ENCODE measurements at places on chromosomes 3 and 15.

GRCh38 chr3:172057059-172057458, 17.7 kb downstream of the FNDC3B start:
- DNase-seq, result peak; percentile 45

DNA sequence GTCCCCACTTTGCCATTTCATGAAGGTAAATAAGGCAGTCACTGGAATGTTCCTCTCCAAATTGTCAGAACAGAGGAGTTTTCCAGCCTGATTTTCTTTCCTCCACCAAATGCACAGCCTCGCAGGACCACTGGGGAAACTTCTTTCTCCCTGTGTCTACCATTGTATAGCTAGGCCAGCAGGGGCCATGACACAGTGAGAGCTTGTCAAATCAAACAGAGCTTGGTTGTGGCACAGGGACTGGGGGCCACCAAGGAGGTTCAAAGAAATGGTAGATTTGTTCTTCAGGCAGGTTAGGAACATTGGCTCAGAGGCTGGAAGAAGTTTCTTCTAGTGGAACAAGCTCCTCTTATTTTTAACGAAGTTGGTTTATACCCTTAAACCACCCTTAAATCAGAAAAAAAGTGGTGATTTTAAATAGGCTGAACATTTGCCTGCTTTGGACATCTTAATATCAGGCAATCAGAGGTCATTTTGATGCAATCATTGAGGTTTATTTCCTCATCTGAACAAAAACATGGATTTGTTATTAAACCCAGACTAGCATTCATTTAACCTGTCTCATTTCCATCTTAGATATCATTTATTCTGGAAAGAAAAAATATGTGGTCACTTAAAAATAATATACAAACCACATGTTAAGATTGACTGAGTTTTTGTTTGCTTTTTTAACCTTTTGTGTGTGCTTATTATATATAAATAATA, 105.6 kb downstream of the GTPBP8 start:
- no peak for DNase-seq

DNA sequence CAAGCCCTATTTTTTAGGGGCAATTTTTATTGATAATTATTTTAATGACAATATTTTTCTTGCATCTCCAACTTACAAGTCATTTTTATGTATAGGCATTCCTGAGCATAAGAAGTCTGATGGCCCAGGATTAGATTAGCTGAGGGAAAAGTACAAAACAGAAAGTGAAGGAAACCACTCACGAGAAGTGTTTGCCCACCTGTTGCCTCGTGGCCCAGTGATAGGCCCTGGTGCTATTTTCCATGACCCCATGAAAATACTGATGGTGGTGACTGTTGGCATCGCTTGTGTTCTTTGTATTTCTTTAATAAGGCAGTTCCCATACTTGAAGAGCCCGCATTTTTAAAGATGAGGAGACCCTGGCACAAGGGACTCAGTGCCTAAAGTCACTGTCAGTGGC, 7.9 kb upstream of the LMCD1 start:
- no peak for DNase-seq

DNA sequence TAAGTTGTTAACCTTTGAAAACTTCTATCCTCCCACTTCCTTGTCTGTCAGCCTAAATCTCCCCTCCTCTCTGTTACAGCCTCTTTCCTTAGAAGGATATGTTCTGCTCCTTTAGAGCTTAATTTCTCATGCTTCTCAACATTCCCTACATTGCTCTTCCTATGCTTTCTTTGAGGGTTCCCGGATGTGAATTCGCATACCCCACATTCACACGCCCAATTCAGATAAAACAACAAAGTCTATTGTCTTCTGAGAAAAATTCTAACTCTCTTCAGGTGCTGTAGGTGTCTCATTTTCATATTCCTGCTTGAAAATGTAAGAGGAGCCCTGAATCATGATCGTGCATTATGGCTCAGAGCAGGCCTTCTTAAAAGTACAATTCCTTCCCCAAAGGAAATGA, 171.8 kb upstream of the DPH6 start:
- DNase-seq, result no peak

DNA sequence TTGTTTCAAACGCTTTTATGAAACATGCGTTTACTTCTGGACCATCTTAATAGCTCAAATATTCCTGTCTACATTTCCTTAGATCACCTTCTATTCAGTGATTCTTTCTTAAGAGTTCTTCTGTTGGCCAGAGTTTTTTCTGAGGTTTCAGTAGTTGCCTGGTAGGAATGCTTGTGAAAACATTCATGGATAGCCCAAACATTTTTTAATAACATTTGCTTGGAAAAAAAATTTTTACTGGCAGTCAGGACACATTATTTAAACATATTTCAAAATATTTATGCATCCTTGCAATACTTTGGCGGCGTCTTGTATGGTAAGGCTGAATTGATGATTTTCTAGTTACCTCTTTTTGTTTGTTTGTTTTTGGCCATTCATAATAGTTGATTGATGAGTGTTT, 47.4 kb upstream of the ZBTB20 start:
- DNase-seq, result no peak

DNA sequence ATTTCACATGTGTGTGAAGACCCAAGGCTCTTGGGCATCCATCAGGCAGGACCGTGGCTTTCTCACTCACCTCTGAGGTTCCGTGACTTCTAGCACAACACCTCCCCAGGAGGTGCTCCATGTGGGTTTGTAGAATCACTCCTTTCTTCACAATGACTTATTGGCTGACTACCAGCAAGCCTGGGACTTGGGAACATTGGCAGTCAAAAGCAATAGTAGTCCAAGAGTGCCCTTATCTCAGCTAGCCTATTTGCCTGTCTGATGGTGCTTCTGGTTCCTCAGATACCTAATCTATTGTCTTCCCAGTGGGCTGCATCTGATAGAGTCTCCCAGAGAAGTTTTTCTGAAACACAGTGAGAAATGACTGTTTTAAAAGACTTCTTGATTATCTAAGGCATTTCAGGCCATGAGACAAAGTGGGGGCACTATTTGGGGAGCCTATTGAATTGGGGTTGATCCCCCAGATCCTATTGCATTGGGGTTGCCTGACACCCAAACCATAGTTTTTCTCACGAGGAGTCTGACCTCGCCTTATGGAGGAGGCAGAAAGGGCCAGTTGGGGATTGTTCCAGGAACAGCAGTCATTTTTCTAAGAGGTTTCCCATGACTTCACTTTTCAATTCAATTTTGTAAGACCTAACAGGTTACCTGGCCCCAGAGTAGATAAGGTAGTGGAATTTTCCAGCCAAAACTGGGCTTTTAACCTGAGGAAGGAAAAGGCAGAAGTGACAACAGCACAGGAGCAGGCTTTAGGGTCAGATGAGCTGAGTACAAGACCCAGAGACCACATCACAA, 88.0 kb downstream of the CYP19A1 start:
- no peak for DNase-seq

GRCh38 chr3:38662544-38662943, 13.1 kb upstream of the SCN5A start:
- no peak for DNase-seq

DNA sequence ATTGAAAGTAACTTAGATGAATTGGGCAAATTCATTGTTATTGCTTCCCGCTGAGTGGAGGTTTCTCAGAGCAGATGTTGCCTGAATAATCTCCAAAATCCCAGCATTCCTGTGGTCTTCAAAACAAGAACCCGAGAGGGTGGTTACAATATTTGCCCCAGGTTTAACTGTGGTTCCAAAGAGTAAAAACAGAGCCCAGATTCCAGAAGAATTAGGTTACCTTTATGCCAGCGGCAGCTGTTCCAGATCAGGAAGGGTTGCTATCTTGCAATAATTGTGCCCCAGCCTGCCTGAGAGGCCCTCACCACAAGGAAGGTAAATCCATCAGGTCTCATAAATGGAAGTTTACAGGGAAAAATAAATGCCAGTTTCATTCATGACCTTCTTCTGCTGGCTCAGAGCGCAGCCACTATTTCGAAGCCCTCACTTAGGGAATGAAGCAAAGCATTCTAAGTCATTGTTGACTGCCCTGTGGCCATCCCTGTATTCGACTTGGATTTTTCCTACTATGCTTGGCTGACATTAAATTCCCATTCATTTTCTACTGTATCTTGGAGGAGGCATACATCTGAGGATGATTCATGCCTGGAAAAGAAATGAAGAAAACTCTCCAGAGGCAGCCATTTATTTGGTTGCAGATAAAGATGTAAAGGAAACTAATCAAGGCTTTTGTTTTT, 54.6 kb downstream of the SSUH2 start:
- no peak for DNase-seq

DNA sequence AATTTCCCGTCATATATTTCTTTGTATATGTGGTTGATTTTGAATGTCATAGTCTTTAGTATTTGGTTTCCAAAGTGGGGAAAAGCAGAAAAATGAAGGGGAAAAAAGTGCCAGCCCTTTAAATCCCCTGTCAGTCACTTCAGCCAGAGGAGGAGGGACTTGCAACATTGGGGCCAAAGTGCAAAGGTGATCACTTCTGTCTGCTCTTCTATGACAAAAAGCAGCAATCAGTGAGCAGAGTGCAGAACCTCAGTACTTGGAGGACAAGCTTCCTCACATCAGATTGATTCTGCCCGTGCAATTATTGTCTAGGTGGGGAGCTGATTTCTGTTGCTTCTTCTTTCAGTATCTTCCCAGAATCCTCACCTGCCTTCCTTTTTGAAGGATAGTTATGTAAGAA, 60.0 kb downstream of the STT3B start:
- no peak for DNase-seq

GRCh38 chr3:128794067-128794768, 68.2 kb downstream of the RAB7A start:
- no peak for DNase-seq

- no peak for DNase-seq
Measured at GRCh38 chr3:67324554-67324953, 326.4 kb downstream of the KBTBD8 start.

DNA sequence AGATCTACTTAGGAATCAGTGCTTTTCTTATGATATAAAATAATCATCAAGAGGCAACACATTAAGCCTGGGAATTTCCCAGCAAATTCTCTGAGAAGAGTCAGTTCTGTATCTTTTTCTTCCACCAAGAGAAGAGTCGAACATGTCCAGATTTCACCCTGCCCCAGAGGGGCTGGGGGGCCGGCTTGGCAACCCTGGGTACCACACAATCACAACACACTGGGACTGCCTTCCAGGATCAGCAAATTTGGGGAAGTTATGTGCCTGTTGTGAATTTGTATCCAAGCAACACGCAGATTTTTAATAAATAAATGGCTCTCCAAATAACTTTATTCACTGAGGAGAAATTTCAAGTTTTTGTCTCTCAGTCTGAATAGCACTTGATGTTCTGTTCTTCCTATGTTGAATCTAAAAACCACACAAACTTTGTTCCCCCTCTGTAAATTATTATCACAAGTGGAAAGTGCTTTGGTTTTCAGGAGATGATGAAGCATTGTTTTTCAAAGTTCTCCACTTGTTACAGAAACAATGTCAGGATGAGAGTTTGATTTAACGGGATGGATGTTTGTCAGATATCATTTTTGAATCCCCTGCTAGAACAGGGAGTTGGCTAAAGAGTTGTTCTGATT, 357.2 kb downstream of the ZNF385D start:
- DNase-seq, result no peak

DNA sequence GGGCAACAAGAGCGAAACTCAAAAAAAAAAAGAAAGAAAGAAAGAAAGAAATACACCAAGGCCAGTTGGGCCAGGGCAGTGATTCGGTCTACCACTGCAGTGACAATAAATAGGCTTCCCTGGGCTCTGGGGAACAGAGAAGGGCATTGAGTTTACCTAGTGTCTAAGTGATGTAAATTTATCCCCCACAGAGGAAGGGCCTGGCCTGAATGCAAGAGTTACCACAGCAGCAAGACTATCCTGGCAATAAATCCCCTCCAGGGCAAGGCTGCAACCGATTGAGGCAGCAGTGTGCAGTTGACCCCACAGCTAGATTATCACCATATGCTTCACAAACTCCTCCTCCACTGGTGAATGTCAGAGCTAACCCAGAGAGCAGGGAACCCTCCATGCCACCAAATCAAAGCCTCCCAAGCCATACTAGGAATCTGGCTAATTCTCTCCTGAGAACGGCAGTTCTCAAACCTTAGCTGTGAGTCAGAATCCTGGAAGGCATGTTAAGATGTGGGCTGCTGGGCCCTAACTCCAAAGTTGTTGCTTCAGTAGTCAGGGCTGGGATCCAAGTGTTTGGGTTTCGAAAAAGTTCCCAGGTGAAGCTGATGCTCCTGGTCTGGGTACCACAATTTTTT, 64.3 kb upstream of the GATM start:
- no peak for DNase-seq

DNA sequence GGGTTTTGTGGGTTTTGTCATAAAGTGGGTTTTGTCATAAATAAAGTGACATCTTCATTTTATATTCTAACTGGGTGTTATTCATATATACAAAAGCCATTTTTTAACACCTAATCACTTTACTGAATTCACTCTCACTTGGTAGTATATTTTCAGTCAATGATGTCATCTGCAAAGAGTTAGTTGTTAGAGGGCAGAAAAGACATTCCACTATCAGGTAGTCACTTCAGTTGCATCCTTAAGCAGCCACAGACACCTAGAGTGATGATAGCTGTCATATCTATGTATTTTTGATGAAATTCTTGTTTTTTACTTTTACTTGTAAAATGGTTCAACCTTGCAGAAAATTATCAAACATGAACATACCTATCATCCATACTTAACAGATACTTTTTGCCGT, 89.0 kb downstream of the DHX36 start:
- DNase-seq, result no peak

- DNase-seq, result no peak
Measured at GRCh38 chr3:128494367-128494650, 1.3 kb upstream of the GATA2 start.

DNA sequence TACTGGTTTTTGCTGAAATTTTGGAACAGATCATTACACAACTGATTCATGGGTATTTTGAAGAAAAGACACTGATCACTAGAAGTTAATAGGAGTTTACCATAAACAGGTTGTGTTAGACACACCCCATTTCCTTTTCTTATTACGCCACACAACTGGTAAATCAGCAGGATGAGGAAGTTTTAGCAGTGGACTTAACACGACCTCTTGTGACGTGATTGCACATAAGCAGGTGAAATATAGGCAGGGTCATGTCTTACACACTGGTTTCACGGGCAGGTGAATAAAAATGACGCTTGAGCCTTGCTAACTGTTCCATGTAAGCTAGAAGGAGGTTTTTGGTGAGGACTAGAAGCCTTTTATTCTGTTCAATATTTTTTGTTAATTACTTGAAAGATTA, 27.1 kb upstream of the TPRG1 start:
- peak; percentile 79 for DNase-seq

DNA sequence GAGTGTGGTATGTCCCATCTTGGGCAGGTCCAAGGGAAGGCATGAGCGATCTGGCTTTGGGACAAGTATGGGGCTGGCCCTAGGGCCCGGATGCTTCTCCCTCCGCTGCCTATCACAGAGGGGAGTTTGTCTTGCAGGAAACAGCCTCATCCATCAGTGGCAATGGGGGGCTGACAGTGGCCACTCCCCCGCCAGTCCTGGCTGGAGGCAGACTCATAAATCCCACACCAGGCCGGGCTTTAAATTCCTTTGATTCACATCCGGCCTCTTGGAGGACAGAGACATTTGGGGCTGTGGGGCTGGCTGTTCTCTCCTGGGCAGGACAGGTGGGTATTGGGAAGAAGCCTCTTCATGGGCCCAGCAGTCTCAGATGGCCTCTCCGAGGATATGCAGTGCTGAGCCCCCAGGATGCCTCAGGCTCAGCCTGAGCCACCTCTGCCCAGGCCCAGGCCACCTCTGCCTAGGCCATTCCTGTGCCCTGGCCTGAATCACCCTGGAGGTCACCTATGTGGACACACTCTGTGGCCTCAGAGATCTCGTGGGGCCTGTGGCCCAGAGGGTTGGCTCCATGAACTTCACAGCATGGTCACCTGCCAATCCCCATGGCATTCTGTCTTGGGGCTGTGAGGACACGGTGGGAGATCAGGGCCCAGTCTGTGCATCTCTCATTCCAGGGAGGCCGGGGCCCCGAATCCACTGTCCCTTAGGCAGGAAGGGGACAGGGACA, 84.2 kb upstream of the GOLGA6L4 start:
- DNase-seq, result peak; percentile 93

Measured in kidney (tissue), 22 donors.